WERI-Rb-1 (cell line): ENCODE measurements at places on chromosomes 11 and 22.

GRCh38 chr11:102476812-102477211 lies 24.2 kb upstream of the TMEM123 start:
- DNase-seq = no peak

DNA sequence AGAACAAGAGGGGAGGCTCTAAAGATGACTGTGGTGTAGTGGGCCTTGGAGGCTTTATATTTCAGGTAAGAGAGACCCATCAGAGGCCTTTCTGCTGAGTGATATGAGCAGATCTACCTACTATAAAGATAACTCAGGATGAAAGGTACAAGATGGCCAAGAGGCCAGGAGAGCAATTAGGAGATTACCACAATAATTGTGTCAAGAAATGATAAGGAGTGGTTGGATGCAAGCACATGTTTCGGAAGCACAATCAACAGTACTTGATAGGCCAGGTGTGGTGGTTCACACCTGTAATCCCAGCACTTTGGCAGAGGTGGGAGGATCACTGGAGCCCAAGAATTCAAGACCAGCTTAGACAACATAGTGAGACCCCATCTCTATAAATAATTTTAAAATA lies 43.8 kb downstream of the SIK3 start:
- DNase-seq = no peak

- DNase-seq = no peak
Observed at GRCh38 chr11:35859301-35859700, 84.6 kb upstream of the LDLRAD3 start.

DNA sequence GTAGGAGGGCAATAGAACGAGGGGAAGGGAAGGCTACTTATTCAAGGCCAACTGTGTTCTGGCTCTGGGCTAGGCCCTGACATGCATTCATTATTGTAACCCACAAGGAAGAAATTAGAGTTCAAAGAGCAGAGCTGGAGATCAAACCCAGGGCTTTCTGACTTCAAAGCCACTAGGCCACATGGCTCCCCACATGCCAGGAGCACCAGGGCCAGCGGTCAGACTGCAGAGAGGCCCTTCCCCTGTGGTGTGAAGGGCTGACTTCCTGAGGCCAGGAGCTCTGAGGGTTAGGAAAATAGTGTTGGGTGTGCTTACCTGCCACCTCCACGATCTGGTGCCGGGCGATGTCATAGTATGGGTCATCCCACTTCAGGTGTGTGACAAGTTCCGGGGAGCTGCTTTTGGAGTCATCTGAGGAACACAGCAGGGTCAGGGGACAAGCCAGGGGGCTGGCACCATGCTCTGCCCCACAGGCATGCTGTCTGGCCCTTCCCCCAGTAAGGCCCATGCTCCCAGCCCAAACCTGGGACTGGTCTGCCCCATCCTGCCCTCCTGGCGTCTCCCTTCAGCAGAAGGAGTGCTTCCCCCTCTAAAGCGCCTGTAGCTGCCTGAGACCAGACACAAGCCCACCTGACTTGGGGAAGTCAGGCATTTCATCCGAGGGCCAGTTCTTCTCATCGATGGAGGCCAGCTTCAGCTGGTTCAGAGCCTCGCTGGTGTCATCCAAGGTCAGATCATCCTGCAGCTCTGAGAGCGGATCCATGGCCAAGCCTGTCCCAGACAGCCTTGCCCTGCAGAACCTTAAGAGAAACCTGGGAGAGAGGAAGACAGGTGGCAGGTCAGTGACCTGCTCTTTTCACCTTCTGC lies 4.8 kb downstream of the ARHGAP1 start:
- no peak for DNase-seq

DNA sequence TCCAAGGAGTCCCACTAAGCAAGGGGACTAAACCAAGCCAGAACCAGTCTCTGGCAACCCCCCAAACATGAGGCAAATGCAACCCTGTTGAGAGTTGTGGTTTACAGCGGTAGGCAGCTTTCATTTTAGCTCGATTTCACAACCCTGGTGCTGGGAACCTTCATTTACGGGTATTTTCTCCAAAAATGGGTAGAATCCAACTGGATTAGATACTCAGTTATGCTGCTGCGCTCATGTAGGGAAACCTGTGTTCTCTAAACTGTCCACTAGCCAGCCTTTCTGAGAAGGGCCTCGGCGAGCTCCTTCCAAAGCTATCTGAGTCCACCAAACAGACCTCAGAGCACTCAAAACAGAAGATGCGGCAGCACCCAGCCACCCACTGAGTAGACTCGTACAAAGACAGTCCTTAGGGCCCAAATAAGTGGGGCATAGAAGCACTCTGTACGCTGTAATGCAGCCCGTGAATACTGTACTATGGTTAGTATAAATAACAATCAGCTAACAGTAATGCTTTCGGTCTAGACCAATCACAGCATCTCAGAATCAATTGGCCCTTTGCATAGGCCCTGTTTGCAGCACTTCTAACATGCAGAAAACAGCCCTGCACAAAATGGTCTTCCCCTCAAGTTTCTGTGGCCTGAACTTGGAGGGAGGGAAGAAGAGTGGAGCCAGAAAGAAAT lies 104.7 kb downstream of the ETS1 start:
- DNase-seq = no peak

GRCh38 chr11:119409731-119410130 lies 13.2 kb downstream of the THY1 start:
- no peak for DNase-seq

GRCh38 chr11:86577644-86578636 lies 94.5 kb downstream of the ME3 start:
- DNase-seq = no peak

- DNase-seq = no peak
Observed at GRCh38 chr11:32326522-32326921, 108.8 kb downstream of the WT1 start.

DNA sequence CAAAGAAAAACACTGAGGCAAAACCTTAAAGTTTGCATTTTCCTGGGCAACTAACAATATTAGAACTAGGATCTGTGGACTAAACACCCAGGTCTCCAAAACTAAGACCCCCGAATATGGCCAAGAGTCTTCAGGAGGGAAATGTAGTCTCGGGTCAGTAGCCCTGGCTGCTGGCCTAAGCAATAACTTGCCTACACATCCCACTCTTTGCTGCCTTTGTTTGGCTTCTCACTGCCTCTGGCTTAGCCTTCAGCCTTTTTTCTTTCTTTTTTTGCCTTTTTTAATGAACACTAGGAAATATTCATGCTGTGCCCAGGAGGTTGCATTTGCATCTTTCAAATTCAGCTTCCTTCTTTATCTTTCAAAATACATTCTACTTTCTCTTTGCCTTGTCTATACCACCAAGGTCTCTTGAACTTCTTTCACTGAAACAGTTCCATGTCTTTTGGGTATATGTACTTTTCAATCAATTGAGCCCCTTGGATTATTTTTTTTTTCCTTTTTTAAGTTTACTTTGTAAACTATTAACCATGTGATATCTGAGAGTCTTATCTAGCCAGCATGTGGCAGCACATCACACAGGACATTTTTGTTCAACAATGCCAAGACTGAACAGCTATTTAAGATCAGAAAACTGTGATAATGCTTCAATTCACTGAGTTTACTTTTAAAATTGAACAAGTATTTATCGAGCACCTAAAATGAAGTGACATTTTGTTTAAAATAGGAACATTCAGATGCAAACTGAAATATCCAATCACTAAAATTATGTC lies 165.0 kb upstream of the TRPC6 start:
- DNase-seq = no peak

DNA sequence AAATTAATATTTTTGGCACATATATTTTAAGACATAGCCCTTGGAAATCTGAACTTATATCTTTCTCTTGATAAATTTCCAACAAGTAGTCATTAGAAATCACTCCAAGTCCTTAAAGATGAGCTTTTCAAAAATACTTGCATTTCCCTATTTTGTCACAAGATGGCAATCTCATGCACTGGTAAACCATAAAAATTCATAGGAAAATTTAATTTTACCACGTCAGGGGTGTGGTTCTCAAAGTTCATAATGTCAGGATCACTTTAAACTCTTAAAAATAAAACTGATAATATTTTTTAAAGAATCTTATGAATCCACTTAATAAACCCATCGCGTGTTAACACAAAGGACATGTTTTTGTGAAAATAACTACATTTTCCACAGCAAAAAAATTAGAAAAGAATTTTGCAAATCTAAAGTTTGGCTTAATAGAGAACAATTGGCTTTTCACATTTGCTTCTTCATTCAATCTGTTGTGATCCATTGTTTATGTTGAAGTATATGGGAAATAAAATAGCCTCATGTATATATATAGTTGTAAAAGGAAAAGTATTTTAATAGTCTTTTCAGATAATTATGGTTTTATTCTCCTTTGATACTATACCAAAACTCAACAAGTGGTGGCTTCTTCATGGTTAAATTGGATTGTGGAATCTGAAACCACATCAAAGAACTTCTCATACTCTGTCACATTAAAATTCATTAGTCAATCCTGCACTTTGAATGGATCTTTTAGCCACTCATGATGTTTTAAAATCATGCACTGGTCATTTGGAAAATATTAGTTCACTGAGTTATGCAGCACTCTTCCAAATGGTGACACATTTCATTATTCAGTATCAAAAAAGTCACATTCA lies 169.1 kb downstream of the CADM1 start:
- no peak for DNase-seq

DNA sequence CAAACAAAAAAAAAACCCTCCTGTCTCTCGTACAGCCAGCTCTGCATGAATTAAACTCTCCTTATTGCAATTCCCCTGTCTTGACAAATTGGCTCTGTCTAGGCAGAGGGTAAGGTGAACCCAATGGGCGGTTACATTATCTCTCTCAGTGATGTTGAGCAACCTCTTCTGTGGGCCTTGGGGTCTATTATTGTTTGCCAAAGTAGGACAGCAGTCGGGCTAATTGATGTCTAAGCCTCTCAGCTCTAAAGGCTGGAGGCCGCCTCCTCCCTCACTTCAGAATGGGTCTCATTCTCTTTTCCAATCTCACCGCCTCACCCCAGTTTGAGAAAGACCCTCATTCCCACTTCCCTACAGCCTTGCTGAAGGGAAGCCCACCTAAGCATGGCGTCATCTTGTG lies 1.3 kb upstream of the SLC25A45 start:
- no peak for DNase-seq

DNA sequence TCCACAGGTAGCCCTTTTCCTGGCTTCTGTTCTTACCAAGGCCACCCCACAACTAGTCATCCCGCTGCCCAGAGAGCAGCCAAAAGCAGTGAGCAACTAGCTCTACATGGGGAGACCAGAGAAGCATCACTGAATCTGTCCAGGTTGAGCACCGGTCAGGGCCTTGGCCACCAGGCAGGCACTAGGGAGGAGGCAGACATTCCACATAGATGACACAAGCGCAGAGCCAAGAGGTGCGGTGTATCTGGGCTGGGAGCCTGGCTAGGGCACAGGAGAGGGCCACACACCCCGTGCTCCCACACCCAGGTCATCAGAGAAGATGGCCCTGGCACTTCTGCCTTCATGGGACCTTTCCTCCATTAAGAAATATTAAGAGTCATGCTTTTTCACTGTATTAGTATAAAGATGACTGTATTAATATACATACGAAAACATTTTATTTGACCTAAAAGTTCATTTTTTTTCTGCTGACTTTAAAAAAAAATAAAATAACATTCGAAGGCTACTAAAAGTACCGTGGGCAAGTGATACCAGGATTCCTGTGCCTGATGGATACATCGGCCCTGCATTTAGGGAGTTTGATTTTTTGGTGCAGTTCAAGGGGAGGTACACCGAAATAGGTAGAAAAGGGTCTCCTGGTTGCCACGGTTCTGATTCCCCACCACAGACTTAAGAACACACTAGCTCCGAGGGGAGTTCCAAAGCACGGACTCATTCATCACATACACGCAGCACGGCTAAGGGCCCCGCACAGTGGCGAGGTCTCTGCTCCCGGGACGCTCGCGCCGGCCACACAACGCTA lies 1.2 kb downstream of the DGCR2 start:
- DNase-seq = no peak

- no peak for DNase-seq
Observed at GRCh38 chr11:22786475-22786874, 43.1 kb downstream of the SVIP start.

DNA sequence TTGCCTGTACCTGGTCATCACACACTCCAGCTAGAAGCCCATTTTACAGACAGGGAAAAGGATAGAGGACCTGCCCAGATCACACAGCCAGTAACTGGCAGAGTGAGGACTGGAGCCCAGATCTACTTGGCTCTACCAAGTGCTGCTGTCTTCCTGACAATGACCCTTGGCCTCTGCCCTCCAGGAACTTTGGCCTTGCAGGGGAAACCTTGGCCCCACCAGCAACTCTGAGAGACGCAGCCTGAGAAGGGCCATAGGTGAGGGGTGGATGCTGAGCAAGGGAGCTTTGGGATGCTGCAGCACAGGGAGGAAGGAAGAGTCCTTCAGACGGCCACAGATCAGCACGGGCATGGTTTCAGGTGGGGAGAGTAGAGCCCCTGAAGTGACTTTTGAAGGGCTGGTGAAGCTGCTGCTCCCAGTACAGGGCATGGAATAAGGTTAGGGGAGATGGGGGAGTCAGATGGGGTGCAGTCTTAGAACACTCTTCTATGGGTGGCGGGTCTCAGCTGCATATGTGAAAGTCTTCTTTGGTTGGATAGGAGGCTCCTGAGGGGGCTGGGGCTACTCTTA lies 2.0 kb upstream of the CAPN5 start:
- DNase-seq = no peak

DNA sequence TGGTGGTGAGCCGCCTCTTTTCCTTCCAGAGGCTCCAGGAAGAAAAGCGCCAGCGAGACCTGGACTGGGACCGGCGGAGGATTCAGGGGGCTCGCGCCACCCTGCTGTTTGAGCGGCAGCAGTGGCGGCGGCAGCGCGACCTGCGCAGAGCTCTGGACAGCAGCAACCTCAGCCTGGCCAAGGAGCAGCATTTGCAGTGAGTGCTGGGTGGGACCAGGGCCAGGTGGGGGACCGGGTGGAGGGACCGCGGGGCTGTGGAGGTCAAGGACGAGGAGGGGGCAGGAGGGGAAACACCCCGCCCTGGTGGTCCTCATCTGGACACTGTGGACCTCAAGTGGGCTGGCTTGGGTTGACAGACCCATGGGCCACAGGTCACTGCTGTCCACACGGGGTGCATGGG lies 17.4 kb downstream of the RIBC2 start:
- no peak for DNase-seq

GRCh38 chr11:69703768-69704507 lies at the start of gene FGF19:
Gene FGF19 (minus strand): TSS chr11:69704022. CDS start chr11:69703876, 146 bp downstream.
- DNase-seq = peak; percentile 32

DNA sequence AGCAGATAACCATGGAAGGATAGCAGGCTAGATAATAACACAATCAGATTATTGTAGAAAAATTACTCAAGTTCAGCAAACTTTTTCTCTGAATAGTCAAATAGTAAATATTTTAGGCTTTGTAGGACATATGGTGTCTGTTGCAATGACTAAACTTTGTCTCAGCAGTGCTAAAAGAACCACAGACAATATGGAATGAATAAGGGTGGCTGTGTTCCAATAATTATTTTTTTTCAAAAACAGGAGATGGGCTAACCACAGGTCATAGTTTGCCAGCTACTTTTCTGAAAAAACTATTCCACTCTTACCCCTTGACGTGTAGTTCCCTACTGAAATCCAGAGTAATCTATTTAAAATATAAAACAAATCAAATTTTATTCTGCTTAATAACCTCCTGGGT lies 153.9 kb upstream of the LRRC4C start:
- no peak for DNase-seq

DNA sequence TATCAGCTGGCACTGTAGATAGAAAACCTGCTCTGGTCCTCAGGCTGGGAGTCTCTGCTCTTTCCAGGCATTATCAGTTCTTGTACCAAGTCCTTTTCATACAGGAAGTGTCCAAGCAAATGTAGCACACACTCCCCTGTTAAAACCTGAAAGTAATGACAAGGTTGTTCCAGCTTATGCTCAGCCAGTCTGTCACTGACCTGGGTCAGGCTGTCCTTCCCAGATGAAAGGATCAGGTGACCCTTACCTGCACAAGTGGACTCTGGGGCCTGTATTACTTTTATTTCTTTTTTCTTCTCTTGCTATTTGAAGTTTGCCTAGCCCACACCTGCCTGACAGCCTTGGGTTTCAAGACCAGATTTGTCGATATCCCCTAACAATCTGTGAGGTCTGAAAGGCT lies 156.3 kb upstream of the SESN3 start:
- DNase-seq = no peak
